ENCODE measurements at places on chromosomes 2 and 18.
A peak's percentile ranks its signal among the peaks of the same experiment; 100 is the strongest.

DNA sequence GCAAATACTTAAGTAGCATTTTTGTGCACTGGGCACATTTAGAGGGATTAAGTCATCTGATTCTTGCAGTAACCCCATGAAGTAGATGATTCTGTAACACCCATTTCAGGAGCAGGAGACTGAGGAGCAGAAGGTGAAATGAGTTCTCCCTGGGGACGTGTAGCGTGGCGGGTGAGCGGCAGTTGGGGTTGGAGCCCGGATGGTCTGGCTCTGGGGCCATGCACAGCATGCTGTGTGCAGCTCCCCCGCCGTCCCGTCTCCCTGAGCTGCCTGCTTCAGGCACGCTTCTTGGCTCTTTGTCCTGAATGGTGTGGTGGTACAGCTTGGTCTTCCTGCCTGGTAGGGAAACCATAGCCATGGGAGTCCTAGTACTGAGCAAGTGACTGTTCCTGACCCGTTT is 32.4 kb downstream of the INPP4A start:
- DNase-seq = no peak

DNA sequence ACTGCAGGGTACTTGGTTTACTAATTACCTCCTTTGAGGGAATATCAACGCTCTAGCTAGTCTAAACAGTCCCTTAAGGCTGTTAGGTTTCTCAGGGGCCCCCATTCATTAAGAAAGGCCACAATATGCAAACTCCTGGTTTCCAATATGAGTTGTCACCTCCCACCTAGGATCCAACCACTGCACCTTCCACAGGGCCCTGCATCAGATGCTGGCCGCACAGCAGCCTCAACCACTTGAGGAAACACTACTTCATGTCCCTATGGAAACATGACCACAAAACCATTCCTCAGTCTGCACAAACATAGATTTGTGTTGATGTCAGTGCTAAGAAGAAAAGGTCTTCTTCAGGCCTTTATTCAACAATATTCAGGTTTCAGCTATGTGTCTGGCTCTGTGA is 40.9 kb downstream of the STAT4 start:
- DNase-seq = no peak

DNA sequence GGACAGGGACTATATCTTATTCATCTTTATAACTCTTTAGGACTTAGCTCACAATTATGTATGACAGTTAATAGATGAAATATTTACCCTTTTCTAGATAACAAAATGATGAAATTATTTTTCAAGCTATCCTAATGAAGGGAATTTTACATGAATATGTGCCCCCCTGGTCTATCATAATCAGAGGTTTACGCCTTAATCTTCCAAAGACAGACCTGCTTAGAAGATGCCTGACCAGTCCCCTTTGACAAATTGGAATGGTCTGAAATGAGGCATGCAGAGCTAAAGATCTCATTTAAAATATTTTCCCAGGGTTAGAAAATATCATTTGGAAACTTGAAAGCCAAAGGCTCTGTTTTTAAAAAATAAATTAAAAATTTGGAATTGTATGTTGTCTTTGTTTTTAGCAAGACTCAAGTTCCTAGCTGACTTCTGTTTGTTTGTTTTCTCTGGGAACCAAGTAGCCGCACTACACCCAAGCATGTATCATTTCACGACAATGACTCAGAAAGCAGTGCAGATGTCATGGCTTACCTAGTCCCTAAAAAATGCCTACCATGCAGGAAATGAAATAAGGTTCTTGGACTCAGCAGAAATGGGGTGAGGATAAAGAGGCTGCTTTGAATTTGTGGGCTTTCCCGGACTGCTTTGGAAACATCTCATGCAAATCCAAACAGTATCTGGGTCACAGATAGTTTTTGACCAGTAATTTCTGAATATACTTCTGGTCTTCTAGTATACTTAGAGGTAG is 162.1 kb downstream of the ZEB2 start:
- no peak for DNase-seq

DNA sequence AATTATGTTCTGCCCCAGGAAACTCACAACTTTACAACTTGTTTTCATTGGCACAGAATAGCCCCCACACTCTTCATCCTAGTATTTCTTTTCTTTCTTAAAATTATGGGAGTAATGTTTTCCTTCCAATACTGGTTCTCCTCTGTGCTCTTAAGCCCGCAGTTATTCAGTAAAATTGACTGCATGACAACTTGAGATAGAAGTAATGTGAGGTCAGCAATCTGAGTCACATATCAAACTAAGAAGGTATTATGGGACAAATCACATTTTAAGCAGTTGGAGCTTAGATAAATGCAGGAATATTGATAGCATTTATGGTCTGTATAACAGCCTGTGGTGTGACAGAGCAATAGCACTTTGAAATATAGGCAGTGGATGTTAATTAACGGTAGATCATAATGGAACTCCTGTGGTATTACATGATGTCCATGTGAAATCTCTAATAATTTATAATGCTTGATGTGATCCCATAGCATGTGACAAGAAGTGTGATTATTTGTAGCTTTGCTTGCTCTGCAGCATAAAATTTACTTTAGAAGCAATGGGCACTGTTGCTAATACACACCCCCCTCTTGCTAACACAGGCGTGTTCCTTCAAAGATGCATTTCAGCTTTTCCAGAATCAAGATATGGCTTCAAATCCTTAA is 351.4 kb upstream of the CDH20 start:
- no peak for DNase-seq

DNA sequence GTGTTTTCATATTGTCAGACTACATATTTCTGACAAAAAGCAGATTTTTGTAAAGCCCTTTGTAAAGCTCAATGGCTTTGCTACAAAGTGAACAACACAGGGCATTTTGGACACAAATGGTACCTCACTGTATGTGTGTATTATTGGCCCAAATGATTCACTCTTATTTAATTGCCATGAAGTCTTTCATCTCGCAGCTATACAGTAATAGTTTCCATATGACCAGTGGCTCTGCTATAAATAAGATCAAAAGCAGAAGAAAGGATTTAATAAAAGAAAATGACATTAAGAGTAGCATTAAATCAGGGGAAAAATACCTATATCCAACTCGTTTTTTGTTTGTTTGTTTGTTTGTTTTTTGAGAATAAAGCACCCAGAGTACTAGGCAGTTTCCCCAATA is 284.0 kb upstream of the CCDC68 start:
- no peak for DNase-seq

GRCh38 chr2:152466980-152467676 is 132.2 kb downstream of the FMNL2 start:
- peak; percentile 57 for DNase-seq

DNA sequence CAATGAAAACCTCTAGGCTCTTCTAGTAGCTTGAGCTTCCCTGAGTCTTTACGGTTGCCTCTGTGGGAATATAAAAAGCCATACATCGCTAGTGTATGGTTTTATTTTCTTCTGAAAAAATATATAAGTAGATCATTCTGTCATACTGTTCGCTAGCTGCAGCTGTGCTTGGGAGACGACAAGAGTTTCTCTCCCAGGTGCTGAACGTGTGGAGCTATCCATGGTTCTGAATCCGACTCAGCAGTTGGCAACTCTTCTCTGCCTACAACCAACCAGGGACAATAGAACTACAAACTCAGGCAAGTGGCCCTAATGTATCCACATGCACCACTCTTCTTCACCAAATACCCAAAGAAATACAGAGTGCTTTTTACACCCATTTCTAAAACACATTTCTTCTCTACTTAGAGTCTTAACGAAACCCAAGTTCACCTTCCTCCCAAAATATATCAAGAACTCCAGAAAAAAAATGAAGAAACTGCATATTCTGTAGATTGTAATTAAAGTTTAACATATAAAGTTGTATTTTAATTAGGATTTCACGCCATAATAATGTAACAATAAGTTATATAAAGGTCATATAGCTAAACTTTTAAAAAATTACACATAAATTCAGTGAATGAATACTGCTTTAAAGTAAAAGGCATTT is 2.2 kb upstream of the KCNH7 start:
- DNase-seq = peak; percentile 96

GRCh38 chr2:72937356-72937669 is 20.0 kb downstream of the EMX1 start:
- DNase-seq = no peak

GRCh38 chr2:15031745-15032240 is 399.3 kb downstream of the LRATD1 start:
- no peak for DNase-seq

DNA sequence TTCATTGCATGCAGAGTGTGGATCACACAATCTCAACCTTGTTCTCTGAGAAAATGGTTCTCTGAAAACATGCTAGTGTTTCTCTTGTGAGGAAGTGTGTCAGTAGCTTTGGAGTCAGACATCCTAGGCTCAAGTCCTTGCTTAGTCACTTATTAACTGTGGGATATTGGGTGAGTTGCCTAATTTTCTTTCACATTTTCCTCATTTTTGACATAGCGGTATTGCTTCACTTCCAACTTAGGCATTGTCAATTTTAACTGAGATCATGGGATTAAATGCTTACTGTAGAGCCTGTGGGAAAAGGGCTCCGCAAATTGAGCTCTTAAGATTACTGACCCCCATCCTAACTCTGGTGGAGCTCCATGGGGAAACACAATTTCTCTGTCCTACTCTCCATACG is 622.2 kb downstream of the CNTNAP5 start:
- DNase-seq = no peak

DNA sequence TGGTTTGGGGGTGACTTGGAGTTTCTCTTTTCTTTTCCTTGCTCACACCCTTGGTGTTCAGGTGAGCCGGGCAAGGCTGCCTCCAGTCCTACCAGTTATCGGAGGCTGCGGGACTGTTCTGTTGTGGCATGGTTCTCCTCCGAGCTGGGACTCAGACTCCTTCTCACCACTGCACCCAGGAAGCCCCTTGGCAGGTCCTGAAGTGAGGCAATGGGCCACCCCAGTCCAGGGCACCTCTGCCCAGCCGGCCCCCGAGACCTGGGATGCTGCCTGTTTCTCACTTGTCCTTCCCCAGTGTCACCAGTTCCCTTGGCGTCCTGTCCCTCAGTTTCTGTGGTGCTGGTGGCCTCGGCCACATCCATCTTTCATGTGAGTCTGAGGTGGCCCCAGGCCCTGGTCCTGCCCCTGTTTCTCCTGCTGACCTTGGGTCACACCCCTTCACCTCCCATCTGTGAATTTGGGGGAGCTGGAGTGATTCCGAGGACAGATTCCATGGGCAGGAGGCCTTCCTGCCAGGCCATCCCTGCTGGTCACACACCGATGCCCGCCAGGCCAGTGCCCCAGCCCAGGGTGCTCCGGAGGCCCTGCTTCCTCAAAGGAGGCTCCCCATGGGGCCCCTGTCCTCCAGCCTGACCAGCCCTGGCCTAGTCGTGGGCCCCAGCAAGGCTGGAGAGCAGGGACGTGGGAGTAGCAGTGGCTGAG is 6.6 kb upstream of the KLHL30 start:
- DNase-seq = no peak

DNA sequence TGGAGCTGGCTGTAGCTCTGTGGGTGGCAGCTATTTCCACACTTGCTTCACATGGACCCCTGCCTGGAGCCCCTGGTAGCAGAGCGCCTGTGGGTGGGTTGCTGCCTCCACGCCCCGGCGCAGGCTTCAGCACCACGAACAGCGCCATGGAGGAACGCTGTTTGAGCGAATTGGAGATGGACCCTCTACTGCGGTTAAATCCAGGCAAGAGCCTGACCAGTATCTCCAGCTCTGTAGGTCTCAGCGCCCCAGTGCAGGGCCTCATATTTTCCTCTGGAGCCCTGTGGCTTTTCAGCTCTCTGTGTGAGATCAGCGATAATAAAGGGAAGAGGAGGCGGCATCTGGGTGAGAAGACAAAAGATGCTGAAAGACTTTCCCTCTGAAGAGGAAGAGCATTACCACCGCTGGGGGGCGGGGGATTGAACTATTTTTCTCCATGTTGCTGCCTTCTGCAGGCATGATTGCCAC is 12.0 kb downstream of the ONECUT2 start:
- DNase-seq = peak; percentile 89

DNA sequence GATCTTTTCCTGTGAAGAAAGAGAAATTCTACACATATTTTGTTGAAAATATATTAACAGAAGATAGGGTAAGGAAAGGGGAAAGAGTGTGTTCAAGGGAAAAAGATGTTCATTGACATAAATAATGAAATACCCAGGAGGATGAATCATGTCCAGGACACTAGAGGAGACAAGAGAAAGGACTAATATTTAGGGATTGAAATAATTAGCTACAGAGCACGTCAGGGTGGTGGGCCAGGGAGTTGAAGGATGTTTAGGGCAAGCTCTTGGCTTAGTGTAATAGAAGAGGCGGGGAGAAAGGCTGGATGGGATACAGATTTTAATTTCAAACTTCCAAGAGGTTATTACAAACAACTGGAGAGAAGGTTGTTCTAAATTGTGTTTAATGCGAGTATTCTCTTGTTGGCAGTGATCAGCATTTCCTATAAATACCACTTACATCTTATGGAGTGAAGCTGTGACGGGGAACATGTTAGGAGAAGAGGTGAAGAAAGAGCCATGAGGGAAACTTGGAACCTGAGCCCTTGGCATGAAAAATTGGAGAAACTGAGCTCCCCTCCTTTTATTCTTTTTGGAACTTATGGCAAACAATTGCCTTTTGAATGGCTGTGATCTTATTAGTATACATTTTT is 36.6 kb upstream of the CETN1 start:
- DNase-seq = peak; percentile 49

All from eye (tissue), 1 donor.